ENCODE measurements at places on chromosomes 6 and 20. TPM values are rescaled to one million over a fixed set of nuclear protein-coding genes. Genes with fewer than 3 reads are reported as not detected.

GRCh38 chr20:4811257-4811656, 89.5 kb downstream of the PRND start:
- peak overlapping the region; percentile 97 for H3K4me3 ChIP-seq
- no peak for DNase-seq
- no peaks in the 10 kb centered on the region for H3K27me3 ChIP-seq
- H3K36me3 ChIP-seq: peaks cover 5% of the 10 kb centered on the region

Gene IMPG1
- total RNA-seq: not detected

Gene PRKN
- total RNA-seq: 2.5 TPM

DNA sequence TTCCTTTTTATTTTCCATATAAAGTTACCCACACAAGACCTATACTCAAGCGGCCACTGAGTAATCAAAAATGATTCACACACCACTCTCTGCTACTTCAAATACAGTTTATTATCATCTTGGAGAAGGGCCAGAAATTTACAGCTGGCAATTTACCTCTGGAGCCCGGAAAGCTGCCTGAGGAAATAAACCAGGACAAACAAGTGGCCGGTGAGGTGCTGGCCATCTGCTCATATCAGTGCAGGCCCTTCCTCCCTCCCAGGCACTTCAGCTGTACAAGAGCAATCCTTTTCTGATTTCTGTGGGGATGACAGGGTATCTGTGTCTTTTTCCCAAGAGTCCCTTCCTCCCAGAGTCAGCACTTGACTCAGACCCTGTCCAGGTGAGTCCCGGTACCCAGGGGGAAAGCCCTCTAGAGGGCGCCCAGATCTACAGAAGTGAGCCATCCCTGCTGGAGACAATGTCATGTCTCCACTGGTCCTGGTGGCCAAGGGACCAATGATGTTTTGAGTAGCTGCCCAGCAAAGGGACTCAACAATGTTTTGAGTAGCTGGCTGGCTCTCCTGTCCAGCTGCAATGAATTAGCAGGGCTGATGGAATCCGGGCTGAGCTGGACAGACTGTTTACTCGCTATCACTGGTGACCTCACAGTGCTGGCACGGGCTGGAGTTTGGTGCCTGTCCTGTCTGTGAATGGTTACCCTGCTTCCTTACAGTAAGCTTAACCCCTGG, 23.6 kb downstream of the LRP11 start:
- H3K27me3 ChIP-seq: peaks cover 5% of the 10 kb centered on the region
- peak; percentile 64 for DNase-seq
- no peak overlapping the region for H3K4me3 ChIP-seq
- H3K27ac ChIP-seq: no peak overlapping the region
- H3K36me3 ChIP-seq: no peaks in the 10 kb centered on the region

DNA sequence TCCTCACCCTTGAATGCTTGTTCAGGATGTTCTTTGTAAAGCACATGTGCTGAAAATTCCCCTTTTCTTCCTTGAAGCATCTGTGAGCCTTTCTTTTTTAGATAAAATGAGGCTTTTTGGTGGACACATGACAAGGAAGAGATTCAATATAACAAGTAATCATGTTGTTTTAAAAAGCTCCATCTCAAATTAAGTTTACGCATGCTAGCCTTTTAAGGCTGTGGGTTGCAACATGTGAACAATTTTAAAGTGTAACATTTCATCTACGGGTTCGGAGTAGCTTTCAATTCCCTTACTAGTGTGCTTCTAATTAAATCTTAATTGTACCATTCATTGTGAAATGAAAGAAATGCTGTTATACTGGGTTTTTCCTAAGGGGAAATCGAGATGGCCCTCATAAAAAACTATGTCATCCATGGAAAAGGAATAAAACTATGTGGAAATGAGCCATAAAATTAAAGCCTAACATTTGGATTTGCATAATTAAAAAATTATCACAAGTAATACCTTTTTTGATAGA, 19.3 kb upstream of the OSTM1 start:
- H3K4me1 ChIP-seq: no peaks in the 10 kb centered on the region
- H3K27ac ChIP-seq: no peak overlapping the region
- no peaks in the 10 kb centered on the region for H3K36me3 ChIP-seq
- no peak for DNase-seq

GRCh38 chr20:30593572-30593971, 663.9 kb upstream of the DEFB115 start:
- no peak overlapping the region for H3K27ac ChIP-seq
- H3K27me3 ChIP-seq: no peaks in the 10 kb centered on the region
- no peak overlapping the region for H3K4me3 ChIP-seq
- no peaks in the 10 kb centered on the region for H3K4me1 ChIP-seq
- no peak for DNase-seq
- H3K36me3 ChIP-seq: peaks cover 4% of the 10 kb centered on the region

- no peak overlapping the region for H3K27ac ChIP-seq
- peak overlapping the region; percentile 64 for H3K4me3 ChIP-seq
- DNase-seq: peak; percentile 72
- H3K4me1 ChIP-seq: peaks cover 6% of the 10 kb centered on the region
- H3K27me3 ChIP-seq: peaks cover 64% of the 10 kb centered on the region
These were observed 66.7 kb downstream of the RPP21 start for GRCh38 chr6:30411515-30412207.

DNA sequence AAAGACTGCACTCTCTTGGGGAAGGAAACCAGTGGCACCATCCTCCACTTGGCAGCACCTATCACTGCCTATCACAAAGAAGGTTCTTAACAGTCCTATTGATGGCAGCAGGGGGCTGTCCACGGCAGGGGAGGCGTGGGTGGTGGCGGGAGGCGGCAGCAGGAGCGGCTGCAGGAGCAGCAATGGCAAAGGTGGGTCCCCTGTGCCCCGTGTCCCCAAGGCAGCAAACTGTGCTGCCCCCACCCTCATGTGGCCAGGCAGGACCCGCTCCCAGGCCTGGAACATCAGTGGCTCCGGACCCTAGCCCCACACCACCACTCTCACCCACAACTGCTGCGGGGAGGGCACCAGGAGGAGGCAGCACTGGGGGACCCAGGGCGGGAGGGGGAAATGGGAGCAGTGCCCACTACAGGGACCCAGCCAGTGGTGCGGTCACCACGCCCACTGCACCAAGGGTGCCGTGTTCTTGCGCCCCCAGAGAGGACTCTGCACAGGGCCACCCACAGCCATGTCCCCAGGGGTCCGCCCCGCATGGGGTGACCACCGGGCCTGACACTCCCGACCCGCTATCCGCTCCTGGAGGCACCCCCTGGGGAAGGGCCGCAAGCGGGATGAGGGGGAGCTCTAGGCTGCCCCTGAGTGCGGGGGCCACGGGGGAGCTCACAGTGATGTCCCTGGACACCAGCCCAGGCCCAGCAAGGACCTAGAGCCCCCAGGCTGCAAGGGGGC, 54.6 kb downstream of the GMDS start:
- peaks cover 23% of the 10 kb centered on the region for H3K27me3 ChIP-seq
- H3K36me3 ChIP-seq: no peaks in the 10 kb centered on the region
- no peak overlapping the region for H3K4me3 ChIP-seq

Gene RBPJL
- total RNA-seq: not detected

- H3K27ac ChIP-seq: no peak overlapping the region
- H3K36me3 ChIP-seq: peaks cover 4% of the 10 kb centered on the region
- H3K27me3 ChIP-seq: peaks cover 78% of the 10 kb centered on the region
- H3K4me3 ChIP-seq: no peak overlapping the region
- H3K4me1 ChIP-seq: peaks cover 4% of the 10 kb centered on the region
These were observed 6.7 kb downstream of the FOXA2 start for GRCh38 chr20:22577515-22578220.

Gene ARFGEF3
- 0.76 TPM for total RNA-seq

Gene CALHM4
- total RNA-seq: not detected

- H3K27ac ChIP-seq: no peak overlapping the region
- H3K27me3 ChIP-seq: peaks cover 5% of the 10 kb centered on the region
- H3K36me3 ChIP-seq: peaks cover 6% of the 10 kb centered on the region
- peak; percentile 34 for DNase-seq
- no peak overlapping the region for H3K4me3 ChIP-seq
- peaks cover 13% of the 10 kb centered on the region for H3K4me1 ChIP-seq
These were observed 126.0 kb downstream of the RNASET2 start for GRCh38 chr6:166830185-166830890.

DNA sequence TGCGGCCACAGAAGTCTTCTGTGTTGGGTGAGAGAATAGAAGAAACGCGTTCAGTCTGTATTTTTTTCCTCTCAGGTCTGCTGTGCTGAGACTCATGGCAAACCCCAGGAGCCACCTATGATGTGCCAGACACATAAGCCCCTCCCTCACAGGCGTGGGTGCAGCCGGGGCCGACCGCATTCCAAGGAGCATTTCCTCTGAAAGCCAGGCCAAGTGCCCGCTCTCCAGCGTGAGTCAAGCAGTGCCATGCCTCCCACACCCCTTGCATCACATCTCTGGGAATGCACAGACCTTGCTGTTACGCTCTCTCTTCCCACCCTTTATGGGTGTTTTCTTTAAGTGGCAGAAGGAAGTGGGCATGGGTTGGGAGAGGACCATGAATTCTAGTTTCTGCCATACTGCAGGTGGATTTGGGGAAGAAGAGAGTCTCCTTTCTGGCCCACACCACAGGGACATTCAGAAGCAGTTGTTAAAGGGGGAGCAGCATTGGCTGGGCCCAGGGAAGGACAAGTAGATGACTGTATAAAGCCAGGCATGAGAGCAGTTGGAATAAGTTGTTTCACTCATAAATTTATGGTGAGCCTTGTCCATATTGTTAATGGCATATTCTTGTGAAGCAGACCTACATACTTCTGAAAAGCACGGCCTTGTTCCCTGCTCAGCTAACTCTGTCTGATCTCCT, 37.1 kb upstream of the TFAP2A start:
- no peak overlapping the region for H3K4me3 ChIP-seq
- DNase-seq: no peak
- no peak overlapping the region for H3K27ac ChIP-seq
- no peaks in the 10 kb centered on the region for H3K27me3 ChIP-seq
- H3K36me3 ChIP-seq: no peaks in the 10 kb centered on the region

DNA sequence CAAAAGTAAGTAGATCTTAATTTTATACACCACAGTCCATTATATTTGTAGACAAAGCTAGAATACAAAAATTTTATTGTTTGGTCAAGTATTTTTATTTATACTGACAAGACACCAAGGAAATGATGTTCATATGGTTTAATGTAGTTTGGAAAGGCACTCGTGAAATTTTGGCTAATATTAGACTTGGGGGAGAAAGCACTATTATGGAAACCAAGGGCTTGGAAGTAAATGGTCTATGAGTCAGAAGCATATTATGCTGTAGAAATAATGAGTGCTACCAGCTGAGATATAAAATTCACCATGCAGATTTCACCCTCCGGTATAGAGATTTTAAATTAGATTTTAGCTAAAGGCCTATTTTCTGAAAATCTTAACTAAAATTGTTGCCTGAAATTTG, 233.6 kb downstream of the KCNQ5 start:
- no peaks in the 10 kb centered on the region for H3K36me3 ChIP-seq
- no peaks in the 10 kb centered on the region for H3K4me1 ChIP-seq
- H3K27me3 ChIP-seq: no peaks in the 10 kb centered on the region
- DNase-seq: no peak
- H3K4me3 ChIP-seq: no peak overlapping the region

Gene ZFP57
- 6.3 TPM for total RNA-seq

DNA sequence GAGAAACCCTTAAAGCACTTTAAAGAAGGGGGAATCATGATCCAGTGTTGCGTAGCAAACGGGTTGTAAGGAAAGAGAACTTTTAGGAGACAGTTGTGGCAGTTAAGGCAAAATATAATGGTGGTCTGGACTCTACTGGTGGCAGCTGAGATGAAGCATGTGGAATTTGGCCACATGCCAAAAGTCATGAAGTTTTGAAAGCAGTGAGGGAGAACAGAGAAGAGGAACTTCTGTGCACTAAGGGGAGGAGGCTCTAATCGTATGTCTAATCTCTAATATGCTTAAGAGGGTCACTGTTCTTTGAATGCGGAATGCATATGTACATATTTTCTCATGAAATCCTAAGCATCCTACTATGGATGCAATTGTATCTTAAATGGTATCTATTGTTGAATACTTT, 91.5 kb downstream of the RIMS1 start:
- no peaks in the 10 kb centered on the region for H3K27me3 ChIP-seq
- H3K27ac ChIP-seq: no peak overlapping the region
- H3K4me1 ChIP-seq: no peaks in the 10 kb centered on the region
- H3K36me3 ChIP-seq: no peaks in the 10 kb centered on the region
- no peak for DNase-seq

GRCh38 chr6:116528133-116528532, 16.7 kb downstream of the CALHM5 start:
- no peak overlapping the region for H3K27ac ChIP-seq
- no peaks in the 10 kb centered on the region for H3K4me1 ChIP-seq
- peaks cover 33% of the 10 kb centered on the region for H3K27me3 ChIP-seq
- no peak overlapping the region for H3K4me3 ChIP-seq
- no peaks in the 10 kb centered on the region for H3K36me3 ChIP-seq
- DNase-seq: no peak

DNA sequence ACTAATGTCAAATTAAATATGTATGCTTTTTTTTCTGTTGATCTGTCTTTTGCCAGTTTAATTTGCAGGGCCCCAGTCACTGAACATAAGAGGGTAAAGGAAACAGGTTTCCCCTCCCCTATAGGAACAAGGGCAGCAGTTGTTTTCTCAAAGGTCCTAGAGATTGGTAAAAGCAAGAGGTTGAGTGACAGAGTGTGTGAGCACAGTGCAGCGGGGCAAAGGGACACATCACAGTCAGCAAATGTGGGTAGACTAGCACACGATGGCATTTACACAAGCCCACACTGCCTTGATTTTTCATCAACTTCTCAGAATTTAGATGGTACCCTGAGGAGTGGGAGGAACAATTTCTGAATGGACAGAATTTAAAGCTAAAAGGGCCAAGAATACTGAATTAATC, 138.7 kb upstream of the MYLIP start:
- no peak overlapping the region for H3K4me3 ChIP-seq
- H3K27me3 ChIP-seq: peaks cover 6% of the 10 kb centered on the region
- H3K36me3 ChIP-seq: no peaks in the 10 kb centered on the region
- H3K27ac ChIP-seq: no peak overlapping the region

GRCh38 chr6:13234130-13234529, 94.2 kb downstream of the TBC1D7 start:
- H3K36me3 ChIP-seq: no peaks in the 10 kb centered on the region
- no peak overlapping the region for H3K27ac ChIP-seq
- no peak overlapping the region for H3K4me3 ChIP-seq

Gene RRAGD
- 11.8 TPM for total RNA-seq

GRCh38 chr20:64133951-64134407, 26.6 kb upstream of the NPBWR2 start:
- H3K27ac ChIP-seq: no peak overlapping the region
- H3K27me3 ChIP-seq: peaks cover 7% of the 10 kb centered on the region
- DNase-seq: no peak
- no peaks in the 10 kb centered on the region for H3K4me1 ChIP-seq
